Stimulated activated naive CD4-positive, alpha-beta T cell treated with Interleukin-2 at 50 U/mL for 16 hours (primary cell): ENCODE measurements at places on chromosomes 4 and X.
A peak's percentile ranks its signal among the peaks of the same experiment; 100 is the strongest.

- no peak for DNase-seq
Observed at GRCh38 chr4:108272561-108272960, 103.8 kb upstream of the LEF1 start.

DNA sequence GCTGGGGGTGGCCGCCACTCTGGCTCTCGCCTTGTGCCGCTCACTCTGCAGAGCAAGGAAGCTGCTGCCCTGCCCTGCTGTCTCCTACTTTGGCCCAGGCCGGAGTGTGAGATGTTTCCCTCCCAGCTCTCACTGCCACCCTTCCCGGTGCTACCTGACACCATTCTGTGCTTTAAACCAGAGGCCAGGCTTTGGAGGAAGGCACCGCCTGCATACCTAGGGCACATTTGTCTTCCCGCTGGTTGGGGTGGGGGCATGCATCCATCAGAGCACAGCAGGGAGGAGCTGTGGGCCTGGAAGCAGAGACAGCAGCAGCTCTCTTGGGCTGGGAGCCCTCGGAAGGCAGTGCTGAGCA lies 96.9 kb upstream of the PSAPL1 start:
- no peak for DNase-seq

- DNase-seq, result no peak
Observed at GRCh38 chr4:98720871-98721480, 62.6 kb upstream of the TSPAN5 start.

DNA sequence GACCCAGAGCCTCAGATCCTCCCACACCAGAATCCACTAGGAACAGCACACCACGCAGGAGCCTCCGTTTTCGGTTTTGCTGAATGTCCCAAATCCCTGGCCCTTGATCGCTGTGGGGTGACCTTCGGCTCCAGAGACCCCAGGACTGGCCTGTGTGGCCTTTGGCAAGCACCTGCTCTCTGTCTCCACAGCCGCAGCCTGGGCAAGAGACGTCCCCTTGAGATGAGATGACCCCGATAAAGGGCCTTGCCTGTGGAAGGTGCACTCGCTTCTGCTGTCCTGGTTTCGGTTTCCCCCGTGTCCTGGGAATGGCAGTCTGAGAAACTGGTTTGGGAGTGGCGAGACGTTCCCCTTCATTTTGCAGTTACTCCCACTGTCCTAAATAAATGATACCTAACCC lies 9.6 kb downstream of the PSAPL1 start:
- DNase-seq, result no peak

GRCh38 chrX:10111364-10112148 lies 45.2 kb upstream of the CLCN4 start:
- peak; percentile 56 for DNase-seq

GRCh38 chr4:88592600-88593448 lies 544 bp downstream of the HERC3 start:
- peak; percentile 82 for DNase-seq

GRCh38 chrX:78658845-78659744 lies at the start of gene RTL3:
Gene RTL3, minus strand, starts transcription at chrX:78659328. Its CDS starts 908 bp downstream, at chrX:78658420.
- DNase-seq, result no peak
